ENCODE measurements at places on chromosomes 1 and 21.

DNA sequence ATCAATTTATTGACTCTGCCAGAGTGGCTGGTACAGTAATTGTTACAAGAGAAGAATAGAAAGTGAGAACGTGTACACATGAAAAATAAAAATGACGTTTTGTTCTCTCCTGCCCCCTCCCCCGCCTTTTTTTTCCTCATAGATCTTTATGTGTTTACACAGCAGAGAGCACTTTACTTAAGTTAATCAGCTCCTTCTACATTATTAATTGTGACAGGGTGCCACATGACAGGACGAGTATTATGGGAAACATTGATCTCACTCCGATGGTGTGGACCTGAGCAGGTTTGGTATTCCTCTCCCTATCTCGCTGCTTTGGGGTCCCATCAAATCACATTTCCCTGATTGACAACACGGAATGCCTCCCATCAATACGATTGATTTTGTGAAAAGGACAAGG, 285.7 kb downstream of the TM2D1 start:
- H3K27me3 ChIP-seq: no peaks in the 10 kb centered on the region
- H3K27ac ChIP-seq: no peak overlapping the region
- no peaks in the 10 kb centered on the region for H3K36me3 ChIP-seq
- no peak for DNase-seq

GRCh38 chr1:43743206-43743605, 35.9 kb downstream of the ST3GAL3 start:
- no peak for DNase-seq
- no peak overlapping the region for H3K27ac ChIP-seq
- H3K4me1 ChIP-seq: no peaks in the 10 kb centered on the region
- no peak overlapping the region for H3K4me3 ChIP-seq

GRCh38 chr1:236058141-236058934, 6.6 kb downstream of the NID1 start:
- H3K4me3 ChIP-seq: no peak overlapping the region
- no peaks in the 10 kb centered on the region for H3K4me1 ChIP-seq
- DNase-seq: peak; percentile 63
- H3K27me3 ChIP-seq: no peaks in the 10 kb centered on the region

DNA sequence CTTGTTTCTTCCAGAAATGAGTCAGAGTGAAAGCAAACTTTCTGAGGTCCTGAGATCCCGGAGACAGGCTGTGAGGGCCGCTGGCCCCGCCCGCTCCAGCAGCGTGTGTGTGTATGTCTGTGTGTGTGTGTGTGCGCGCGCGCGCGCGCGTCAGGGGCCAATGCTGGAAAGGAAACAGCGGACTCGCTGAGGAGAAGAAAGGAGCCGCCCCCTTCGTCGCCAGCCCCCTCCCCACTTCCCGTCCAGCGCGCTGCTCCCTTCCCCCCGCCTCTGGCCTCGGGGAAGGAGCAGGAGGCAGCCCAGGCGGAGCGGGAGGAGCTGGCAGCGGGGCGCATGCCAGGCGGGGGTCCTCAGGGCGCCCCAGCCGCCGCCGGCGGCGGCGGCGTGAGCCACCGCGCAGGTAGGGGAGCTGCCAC, at the start of gene DISC1:
TSS of gene DISC1 (plus strand) at position 256 of the 416 bp plus-strand sequence. CDS start at position 334, 78 bp downstream.
- peak; percentile 96 for DNase-seq
- H3K27ac ChIP-seq: peak within 1 kb of the TSS; percentile 51
- H3K4me3 ChIP-seq: peak within 1 kb of the TSS; percentile 74
- no peaks in the 10 kb centered on the region for H3K36me3 ChIP-seq
- no peaks in the 10 kb centered on the region for H3K27me3 ChIP-seq
- peaks cover 7% of the 10 kb centered on the region for H3K4me1 ChIP-seq

GRCh38 chr21:46458315-46459023, at the start of gene DIP2A:
TSS of gene DIP2A (plus strand) at chr21:46458891. CDS start at chr21:46459132, 241 bp downstream.
- peaks cover 12% of the 10 kb centered on the region for H3K36me3 ChIP-seq
- peak; percentile 97 for DNase-seq
- no peaks in the 10 kb centered on the region for H3K27me3 ChIP-seq
- H3K4me3 ChIP-seq: peak within 1 kb of the TSS; percentile 98
- peak within 1 kb of the TSS; percentile 75 for H3K27ac ChIP-seq
- H3K4me1 ChIP-seq: peaks cover 8% of the 10 kb centered on the region

GRCh38 chr1:27575840-27576331, 28.1 kb downstream of the AHDC1 start:
- H3K4me1 ChIP-seq: peaks cover 55% of the 10 kb centered on the region
- H3K27ac ChIP-seq: peak overlapping the region; percentile 36
- H3K36me3 ChIP-seq: peaks cover 2% of the 10 kb centered on the region
- DNase-seq: peak; percentile 65

GRCh38 chr1:1225238-1225845, 6.5 kb downstream of the SDF4 start:
- peaks cover 20% of the 10 kb centered on the region for H3K4me1 ChIP-seq
- no peak overlapping the region for H3K27ac ChIP-seq
- H3K27me3 ChIP-seq: no peaks in the 10 kb centered on the region
- no peak for DNase-seq
- no peak overlapping the region for H3K4me3 ChIP-seq
- H3K36me3 ChIP-seq: peaks cover 97% of the 10 kb centered on the region

- H3K27me3 ChIP-seq: no peaks in the 10 kb centered on the region
- no peak overlapping the region for H3K27ac ChIP-seq
- no peak for DNase-seq
- no peak overlapping the region for H3K4me3 ChIP-seq
- no peaks in the 10 kb centered on the region for H3K36me3 ChIP-seq
Observed at GRCh38 chr1:221456918-221457317, 285.0 kb downstream of the DUSP10 start.

DNA sequence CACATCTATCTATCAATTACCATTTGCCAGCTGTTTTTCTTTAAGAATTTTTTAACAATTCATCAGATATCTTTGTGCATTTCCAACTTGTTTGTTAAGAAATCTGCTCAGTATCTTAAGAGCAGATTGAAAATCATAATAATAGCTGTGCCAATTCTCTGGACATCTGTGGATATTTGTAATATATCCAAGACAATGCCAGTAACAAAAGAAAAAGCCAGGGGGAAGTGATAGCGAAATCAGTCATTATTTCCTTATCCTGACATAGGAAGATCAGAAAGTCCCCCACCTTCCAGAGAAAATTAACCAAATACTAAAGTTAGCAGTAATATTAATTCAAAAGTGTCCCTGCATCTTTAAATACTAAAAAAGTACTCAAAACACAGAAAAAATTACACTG, 217.1 kb downstream of the RERE start:
- peaks cover 10% of the 10 kb centered on the region for H3K4me1 ChIP-seq
- H3K36me3 ChIP-seq: no peaks in the 10 kb centered on the region
- DNase-seq: no peak

DNA sequence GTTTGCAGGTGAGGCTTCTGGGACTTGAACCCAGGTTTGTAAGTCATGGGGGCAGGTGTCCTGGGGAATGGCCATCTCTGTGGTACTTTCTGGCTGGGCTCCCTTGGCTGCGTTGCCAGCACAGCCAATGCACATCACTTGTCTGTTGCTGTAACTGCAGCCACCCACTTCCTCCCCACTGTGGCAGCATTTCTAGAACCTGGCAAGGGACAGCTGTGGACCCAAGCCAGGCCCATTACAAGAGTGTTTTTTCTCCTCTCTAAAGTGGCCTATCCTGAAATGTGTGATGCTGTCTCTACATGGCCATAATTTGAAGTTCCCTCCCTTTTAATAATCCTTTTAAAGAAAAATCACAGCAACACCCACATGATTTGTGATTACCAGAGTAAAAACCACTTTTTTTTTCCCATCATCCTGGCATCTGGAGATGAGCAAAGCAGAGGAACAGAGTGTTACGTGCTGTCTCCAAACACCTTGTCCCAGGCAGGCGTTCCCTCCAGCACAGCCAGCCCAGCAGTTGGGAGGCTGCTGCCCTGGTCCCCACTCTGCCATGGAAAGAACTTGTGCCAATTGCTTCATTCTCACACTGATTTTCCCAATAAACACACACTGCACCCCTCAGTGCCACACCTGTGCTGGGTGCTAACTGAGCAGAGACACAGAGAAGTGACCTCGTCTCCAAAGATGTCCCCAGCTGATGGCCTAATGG, 360.6 kb upstream of the USP24 start:
- no peaks in the 10 kb centered on the region for H3K27me3 ChIP-seq
- H3K4me1 ChIP-seq: peaks cover 2% of the 10 kb centered on the region
- no peak overlapping the region for H3K27ac ChIP-seq

GRCh38 chr1:173117761-173118160, 67.0 kb upstream of the TNFSF18 start:
- no peak overlapping the region for H3K27ac ChIP-seq
- H3K27me3 ChIP-seq: no peaks in the 10 kb centered on the region
- peaks cover 1% of the 10 kb centered on the region for H3K4me1 ChIP-seq
- no peaks in the 10 kb centered on the region for H3K36me3 ChIP-seq
- no peak for DNase-seq

DNA sequence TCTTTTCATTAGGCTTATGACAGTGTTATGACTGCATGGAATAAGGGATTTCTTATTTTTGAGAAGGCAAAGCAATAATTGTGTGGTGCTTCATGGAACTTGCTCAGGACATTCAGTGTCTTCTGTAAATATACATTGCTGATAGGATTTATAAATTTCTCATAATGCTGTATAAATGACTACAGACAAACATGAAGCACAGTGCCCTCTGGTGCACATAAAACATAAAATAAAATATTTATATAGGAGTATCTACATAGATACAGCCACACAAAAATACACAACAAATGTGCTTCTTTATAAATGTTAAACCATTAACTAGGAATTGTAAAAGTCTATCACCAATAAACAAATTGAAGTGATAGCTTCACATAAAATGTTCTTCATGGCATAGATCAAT, 24.1 kb downstream of the BRINP3 start:
- no peak for DNase-seq
- H3K4me1 ChIP-seq: no peaks in the 10 kb centered on the region
- no peaks in the 10 kb centered on the region for H3K36me3 ChIP-seq
- H3K27ac ChIP-seq: no peak overlapping the region

DNA sequence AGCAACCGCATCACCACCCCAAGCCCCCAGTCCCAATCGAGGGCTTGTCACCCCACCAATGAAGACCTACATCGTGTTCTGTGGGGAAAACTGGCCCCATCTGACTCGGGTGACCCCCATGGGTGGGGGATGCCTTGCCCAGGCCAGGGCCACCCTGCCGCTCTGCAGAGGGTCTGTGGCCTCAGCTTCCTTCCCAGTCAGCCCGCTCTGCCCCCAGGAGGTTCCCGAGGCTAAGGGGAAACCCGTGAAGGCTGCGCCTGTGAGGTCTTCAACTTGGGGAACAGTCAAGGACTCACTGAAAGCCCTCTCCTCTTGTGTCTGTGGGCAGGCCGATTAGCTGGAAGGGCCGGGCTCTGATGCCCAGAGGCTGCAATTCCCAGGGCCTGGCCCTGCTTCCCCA, 2.0 kb downstream of the SRARP start:
- DNase-seq: no peak
- H3K4me3 ChIP-seq: no peak overlapping the region
- no peaks in the 10 kb centered on the region for H3K36me3 ChIP-seq
- peaks cover 2% of the 10 kb centered on the region for H3K4me1 ChIP-seq
- peaks cover 6% of the 10 kb centered on the region for H3K27me3 ChIP-seq

- no peak overlapping the region for H3K4me3 ChIP-seq
- no peak overlapping the region for H3K27ac ChIP-seq
- no peaks in the 10 kb centered on the region for H3K36me3 ChIP-seq
- peaks cover 81% of the 10 kb centered on the region for H3K27me3 ChIP-seq
- H3K4me1 ChIP-seq: peaks cover 2% of the 10 kb centered on the region
- DNase-seq: no peak
Observed at GRCh38 chr1:37732111-37732780, 32.7 kb downstream of the EPHA10 start.

- no peak overlapping the region for H3K4me3 ChIP-seq
- DNase-seq: no peak
- H3K36me3 ChIP-seq: no peaks in the 10 kb centered on the region
- peaks cover 11% of the 10 kb centered on the region for H3K4me1 ChIP-seq
Observed at GRCh38 chr1:54945393-54945936, 35.0 kb upstream of the TMEM61 start.

DNA sequence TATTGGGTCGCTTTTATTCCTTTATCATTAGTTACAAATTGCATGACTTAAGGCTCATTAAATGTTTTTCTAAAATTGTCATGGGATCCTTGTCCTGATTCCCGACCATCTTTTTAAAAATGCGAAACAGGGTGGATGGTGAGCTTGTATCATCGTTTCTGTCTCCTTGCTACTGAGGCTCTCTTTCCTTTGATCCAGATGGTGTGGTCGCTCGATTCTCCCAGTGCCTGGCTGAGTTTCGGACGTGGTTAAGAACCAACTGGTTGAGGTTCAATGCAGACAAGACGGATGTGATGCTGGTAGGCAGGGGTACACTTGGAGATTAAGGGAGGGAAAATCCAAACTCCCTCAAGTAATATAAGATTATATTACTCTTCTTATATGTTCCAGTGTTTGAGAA, 1.2 kb downstream of the MIER1 start:
- no peaks in the 10 kb centered on the region for H3K27me3 ChIP-seq
- H3K27ac ChIP-seq: peak overlapping the region; percentile 56
- H3K4me3 ChIP-seq: peak overlapping the region; percentile 39
- DNase-seq: peak; percentile 43
- H3K36me3 ChIP-seq: no peaks in the 10 kb centered on the region
- peaks cover 5% of the 10 kb centered on the region for H3K4me1 ChIP-seq

GRCh38 chr1:155320252-155320651, 442 bp upstream of the RUSC1 start:
- H3K4me1 ChIP-seq: peaks cover 21% of the 10 kb centered on the region
- H3K4me3 ChIP-seq: no peak overlapping the region
- H3K36me3 ChIP-seq: peaks cover 38% of the 10 kb centered on the region
- no peak overlapping the region for H3K27ac ChIP-seq

- no peak overlapping the region for H3K4me3 ChIP-seq
- no peaks in the 10 kb centered on the region for H3K4me1 ChIP-seq
- no peaks in the 10 kb centered on the region for H3K36me3 ChIP-seq
- H3K27ac ChIP-seq: no peak overlapping the region
- DNase-seq: no peak
Observed at GRCh38 chr1:166086113-166086883, 80.5 kb downstream of the FAM78B start.

DNA sequence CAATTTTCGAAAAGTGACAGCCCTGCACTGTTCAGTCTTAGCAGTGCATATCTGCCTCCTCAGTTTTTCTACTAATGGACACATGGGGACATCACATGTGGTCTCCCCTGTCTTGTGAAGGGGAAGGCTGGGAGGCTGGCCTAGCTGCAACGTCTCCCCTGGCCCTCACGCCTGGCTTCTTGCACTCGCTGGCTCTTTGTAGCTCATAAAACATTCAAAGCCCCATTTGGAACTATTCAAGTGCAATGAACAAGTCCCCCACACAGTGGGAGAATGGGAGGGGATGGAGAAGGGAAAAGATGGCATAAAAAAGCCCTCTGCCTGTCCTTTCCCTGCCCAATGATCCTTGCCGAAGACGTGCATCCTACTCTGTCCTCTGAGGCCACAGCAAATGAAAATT, 73.6 kb downstream of the PGBD5 start:
- H3K27me3 ChIP-seq: peaks cover 4% of the 10 kb centered on the region
- no peak for DNase-seq
- no peak overlapping the region for H3K4me3 ChIP-seq

All from mesenchymal stem cell (in vitro differentiated cells and primary cell).